ENCODE measurements at places on chromosomes 7 and 10. TPM values are rescaled to one million over a fixed set of nuclear protein-coding genes. Genes with fewer than 3 reads are reported as not detected.
A peak's percentile ranks its signal among the peaks of the same experiment; 100 is the strongest.

- no peak for DNase-seq
- H3K27me3 ChIP-seq, result no peaks in the 10 kb centered on the region
- no peaks in the 10 kb centered on the region for H3K4me1 ChIP-seq
- no peak overlapping the region for H3K4me3 ChIP-seq
Observed at GRCh38 chr10:5643346-5644067, 22.9 kb downstream of the ASB13 start.

DNA sequence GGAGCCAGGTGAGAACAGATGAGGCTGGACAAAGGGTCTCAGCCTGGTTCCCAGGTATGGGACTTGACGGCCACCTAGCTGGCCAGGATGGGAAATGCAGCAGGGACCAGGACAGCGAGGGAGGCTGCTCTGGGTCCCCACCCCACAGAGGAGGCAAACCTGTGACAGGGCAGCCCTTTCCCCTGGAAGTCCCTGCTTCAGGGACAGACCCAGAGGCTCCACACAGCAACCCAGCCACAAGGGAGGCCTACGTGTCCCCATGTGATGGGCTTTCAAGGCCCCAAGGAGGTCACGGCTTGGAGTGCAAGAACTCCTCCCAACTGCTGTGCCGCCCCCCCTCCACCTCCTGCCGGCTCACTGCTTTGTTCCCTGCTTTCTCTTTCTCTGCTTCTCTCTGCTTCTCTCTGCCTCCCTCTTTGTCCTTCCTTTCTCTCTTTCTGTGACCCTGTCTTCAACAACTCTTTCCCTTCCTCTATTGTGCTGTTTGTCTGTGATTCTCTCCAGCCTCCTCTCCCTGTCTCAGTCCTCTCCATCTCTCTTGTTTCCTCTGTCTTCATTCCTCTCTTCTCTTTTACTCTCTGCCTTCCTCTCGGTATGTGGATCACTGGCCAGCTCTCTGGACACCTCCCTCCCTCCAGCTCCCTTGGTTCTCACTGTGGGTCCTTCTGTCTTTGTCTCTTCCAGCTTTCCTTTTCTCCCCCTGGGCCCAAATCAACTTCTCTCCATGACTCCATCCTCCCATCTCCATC, 9.6 kb upstream of the EIF5AL1 start:
- no peak overlapping the region for H3K27ac ChIP-seq
- H3K36me3 ChIP-seq, result no peaks in the 10 kb centered on the region
- H3K4me1 ChIP-seq, result no peaks in the 10 kb centered on the region
- peaks cover 29% of the 10 kb centered on the region for H3K27me3 ChIP-seq

The FRMPD2 gene
- not detected for total RNA-seq

GRCh38 chr10:44986179-44986578, 7.6 kb upstream of the DEPP1 start:
- H3K27ac ChIP-seq, result no peak overlapping the region
- H3K36me3 ChIP-seq, result no peaks in the 10 kb centered on the region
- peaks cover 11% of the 10 kb centered on the region for H3K4me1 ChIP-seq
- DNase-seq, result no peak
- no peaks in the 10 kb centered on the region for H3K27me3 ChIP-seq

The MLXIPL gene
- total RNA-seq, result not detected

The ATP6V0A4 gene
- total RNA-seq, result not detected

DNA sequence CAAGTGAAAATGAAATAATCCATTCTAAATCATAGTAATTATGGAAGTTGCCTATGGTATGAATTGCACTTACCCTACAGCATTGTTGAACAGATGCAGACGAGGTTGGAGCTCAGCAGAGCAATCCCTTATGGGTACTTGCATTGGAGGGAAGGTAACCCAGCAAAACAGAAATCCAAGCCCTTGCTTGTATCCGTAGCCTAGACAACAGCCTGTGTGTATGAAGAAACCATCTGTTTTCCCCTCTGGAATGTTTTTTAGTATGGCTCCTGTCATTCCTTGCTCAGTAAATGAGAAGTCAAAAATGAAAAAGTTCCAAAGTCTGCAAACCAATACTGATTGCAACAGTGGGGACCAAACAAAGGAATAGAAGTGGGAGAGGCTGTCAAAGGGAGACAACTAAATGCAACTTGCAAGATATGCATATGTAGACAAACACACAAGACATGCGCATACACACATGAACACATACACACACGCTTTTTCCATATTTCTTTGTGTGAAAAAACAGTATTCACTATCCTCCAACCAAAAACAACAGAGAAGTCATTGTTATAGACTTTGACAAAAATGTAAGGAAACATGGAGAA, 260.8 kb downstream of the DYNC1I1 start:
- peaks cover 17% of the 10 kb centered on the region for H3K27me3 ChIP-seq
- no peak overlapping the region for H3K27ac ChIP-seq
- peaks cover 5% of the 10 kb centered on the region for H3K4me1 ChIP-seq
- H3K36me3 ChIP-seq, result no peaks in the 10 kb centered on the region
- DNase-seq, result no peak

The HOXA4 gene
- total RNA-seq, result not detected

DNA sequence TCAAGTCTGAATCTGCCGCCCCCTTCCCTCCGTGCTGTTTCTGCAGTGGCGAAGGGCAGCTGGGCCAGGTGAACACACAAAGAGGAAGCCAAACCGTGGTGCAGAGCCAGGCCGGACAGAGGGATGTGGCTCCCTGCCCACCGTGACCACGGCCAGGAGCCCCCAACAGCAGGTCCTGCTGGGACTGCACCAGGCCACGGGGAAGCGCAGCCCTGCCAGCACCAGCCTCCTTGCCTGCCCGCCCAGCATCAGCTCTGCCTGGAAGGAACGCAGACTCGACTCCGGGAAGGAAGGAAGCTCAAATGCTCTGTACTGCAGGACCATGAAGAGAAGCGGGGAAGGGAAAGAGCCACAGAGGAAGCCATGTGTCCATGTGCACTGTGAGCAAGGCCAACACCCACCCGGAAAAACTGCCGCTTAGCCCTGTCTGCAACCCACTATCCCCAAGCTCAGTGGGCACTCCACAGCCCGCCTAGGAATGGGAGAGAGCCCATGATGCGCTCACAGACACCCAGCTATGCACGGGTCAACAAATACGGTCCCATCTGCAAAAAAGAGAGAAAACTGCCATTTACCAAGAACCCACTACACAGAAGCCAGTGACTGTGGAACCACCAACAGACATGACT, 19.0 kb downstream of the GPER1 start:
- H3K36me3 ChIP-seq, result no peaks in the 10 kb centered on the region
- no peak for DNase-seq
- H3K27me3 ChIP-seq, result no peaks in the 10 kb centered on the region
- H3K4me3 ChIP-seq, result no peak overlapping the region
- peaks cover 17% of the 10 kb centered on the region for H3K4me1 ChIP-seq
- H3K27ac ChIP-seq, result no peak overlapping the region

DNA sequence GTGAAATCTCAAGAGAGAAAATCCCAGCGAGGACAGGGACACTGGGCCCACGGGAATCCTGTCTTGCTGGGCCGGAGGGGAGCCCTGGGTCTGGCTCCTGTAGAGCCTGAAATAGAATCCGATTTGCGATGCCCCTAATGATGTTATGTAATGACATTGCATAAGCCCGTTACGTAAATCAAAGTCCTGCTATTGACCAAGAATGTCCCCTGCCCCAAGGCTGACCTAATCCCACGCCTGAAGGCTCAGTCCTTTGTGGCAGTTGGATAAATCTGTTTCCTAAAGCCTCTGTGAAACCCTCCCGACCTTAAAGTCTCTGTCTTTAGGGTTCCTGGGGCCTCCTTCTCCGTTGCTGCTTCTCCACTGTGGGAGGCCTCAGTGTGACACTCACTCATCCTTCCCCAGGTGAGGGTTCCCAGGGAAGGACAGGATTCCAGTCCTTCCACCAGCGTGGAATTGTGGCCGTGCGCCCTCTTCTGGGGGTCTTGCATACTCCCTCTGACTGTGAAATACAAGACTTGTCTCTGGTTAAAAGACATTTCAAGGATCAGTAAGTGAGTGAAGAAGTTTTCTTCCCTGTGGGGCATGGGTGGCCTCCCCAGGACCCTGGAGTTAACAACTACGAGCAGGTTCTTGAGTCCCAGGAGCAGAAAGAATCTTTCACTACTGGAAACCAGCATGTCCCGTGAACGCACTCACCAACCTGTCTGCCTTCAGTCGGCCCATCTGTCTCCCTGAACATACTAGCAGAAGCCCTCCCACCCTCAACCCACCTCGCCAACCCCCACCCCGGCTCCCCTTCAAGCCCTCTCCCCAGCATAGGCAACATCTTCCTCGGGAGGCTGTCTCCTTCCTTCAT, 19.8 kb downstream of the ZNF467 start:
- H3K36me3 ChIP-seq, result no peaks in the 10 kb centered on the region
- DNase-seq, result no peak
- no peaks in the 10 kb centered on the region for H3K4me1 ChIP-seq
- no peaks in the 10 kb centered on the region for H3K27me3 ChIP-seq
- H3K27ac ChIP-seq, result no peak overlapping the region
- H3K4me3 ChIP-seq, result no peak overlapping the region

- no peak overlapping the region for H3K4me3 ChIP-seq
- peak overlapping the region; percentile 90 for H3K27ac ChIP-seq
- DNase-seq, result peak; percentile 37
- H3K4me1 ChIP-seq, result peaks cover 32% of the 10 kb centered on the region
- H3K27me3 ChIP-seq, result no peaks in the 10 kb centered on the region
Observed at GRCh38 chr10:69045441-69046300, 42.2 kb upstream of the SRGN start.

DNA sequence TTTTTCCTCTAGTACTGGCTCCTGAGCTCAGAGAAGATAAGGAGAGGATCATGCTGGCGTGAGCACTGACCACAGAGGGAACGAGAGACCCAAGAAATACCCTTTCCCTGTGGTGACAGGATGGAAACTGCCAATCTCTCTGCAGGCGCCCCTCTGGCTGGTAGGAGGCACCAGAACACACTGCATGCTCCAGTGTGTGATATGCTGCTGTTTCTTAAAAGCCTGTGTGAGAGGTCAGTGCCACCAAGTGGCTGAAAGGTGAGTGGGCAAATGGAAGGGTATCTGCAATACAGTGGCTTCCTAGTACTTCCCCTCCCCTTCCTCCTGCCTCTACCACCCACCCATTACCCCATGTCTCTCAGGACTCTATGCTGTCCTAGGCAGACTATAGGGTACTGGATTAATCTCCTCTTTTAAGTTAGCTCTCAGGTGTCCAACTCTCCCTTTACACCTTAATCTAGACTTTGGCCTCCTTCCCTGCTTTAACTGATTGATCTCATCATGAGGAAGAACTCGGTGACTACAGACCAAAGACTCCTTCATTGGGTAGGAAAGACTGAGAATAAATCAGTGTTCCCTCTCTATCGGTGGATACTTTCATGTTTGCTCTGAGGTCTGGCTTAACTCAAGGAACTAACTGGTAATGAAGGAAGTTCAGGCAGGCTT, 283.6 kb downstream of the ADRA2A start:
- H3K4me3 ChIP-seq, result no peak overlapping the region
- H3K4me1 ChIP-seq, result no peaks in the 10 kb centered on the region
- H3K27me3 ChIP-seq, result peaks cover 28% of the 10 kb centered on the region
- H3K27ac ChIP-seq, result no peak overlapping the region

- H3K4me3 ChIP-seq, result no peak overlapping the region
- peaks cover 4% of the 10 kb centered on the region for H3K4me1 ChIP-seq
- DNase-seq, result no peak
- no peaks in the 10 kb centered on the region for H3K36me3 ChIP-seq
- H3K27me3 ChIP-seq, result peaks cover 30% of the 10 kb centered on the region
Observed at GRCh38 chr10:4515721-4516120, 310.3 kb upstream of the AKR1E2 start.

The COBL gene
- total RNA-seq, result not detected

DNA sequence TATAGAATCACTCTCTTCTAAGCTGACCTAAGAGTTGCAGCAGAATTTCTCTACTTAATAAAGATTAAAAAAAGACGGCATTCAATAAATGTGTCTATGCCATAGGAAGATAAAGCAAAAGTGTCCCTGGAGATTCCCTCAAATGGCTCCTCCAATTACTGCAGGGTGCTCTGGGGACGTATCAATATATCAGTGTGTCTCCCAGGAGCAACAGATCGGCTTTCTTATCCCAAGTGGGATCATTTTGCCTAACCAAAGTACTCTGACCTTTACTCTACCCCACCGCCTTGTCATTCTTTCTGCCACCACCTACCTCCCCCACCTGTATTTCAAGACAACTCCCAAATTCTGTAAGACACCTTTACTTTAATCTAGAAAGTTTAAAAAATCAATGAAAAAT, 202.0 kb upstream of the SEMA3C start:
- no peak for DNase-seq
- no peaks in the 10 kb centered on the region for H3K36me3 ChIP-seq
- H3K27me3 ChIP-seq, result no peaks in the 10 kb centered on the region
- no peak overlapping the region for H3K27ac ChIP-seq
- H3K4me3 ChIP-seq, result no peak overlapping the region
- H3K4me1 ChIP-seq, result no peaks in the 10 kb centered on the region

DNA sequence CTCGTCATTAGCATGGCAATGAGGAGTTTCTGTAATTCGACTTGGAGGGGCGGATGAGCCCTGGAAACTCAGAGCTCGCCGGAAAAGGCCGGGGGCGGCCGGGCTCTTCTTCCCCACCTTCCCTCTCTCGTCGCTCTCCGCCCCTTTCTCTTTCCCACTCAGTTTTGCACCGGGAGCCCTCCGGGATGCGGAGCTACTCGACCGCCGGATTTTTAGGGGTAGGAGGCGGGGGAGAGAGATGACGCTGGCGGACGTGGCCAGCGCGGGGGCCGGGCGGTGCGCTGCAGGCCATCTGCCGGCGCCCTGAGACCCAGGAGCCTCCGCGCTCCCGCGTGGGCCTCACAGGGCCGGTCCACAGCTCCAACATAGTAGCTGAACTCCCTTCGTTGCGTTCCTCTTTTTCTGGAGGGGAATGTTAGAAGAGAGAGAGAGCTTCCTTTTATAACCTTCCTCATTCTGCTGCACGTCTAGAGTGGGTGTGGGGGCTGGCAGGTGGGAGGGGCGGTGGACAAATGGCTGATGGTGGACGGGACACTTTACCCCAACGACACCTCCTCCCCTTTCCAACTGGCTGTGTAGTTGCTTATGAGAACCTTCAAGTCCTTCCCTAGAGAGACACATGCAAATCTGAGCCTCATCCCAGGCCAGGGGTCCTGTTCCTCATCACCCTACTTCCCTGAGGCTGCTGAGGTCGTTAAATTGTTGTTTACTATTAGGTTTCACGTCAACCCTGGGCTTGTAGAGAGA, 1.1 kb upstream of the HOXA1 start:
- peaks cover 2% of the 10 kb centered on the region for H3K36me3 ChIP-seq
- H3K4me3 ChIP-seq, result peak overlapping the region; percentile 83
- no peak for DNase-seq
- H3K27me3 ChIP-seq, result peaks cover 92% of the 10 kb centered on the region
- peaks cover 23% of the 10 kb centered on the region for H3K4me1 ChIP-seq

GRCh38 chr10:124643330-124644009, 100.7 kb downstream of the FAM53B start:
- no peaks in the 10 kb centered on the region for H3K36me3 ChIP-seq
- no peak for DNase-seq
- H3K27me3 ChIP-seq, result no peaks in the 10 kb centered on the region
- H3K27ac ChIP-seq, result no peak overlapping the region

DNA sequence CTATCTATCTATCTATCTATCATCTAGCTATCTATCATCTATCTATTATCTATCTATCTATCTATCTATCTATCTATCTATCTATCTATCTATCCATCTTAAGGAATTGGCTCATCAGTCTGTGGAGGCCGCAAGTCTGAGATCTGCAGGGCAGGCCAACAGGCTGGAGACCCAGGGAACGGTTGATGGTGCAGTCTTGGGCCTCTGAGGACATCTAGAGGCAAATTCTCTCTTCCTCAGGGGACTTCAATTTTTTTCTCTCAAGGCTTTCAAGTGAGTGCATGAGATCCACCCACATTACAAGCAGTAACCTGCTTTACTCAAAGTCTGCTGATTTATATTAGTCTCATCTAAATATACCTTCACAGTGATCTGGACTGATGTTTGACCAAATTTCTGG, 197.0 kb downstream of the GLRX3 start:
- no peaks in the 10 kb centered on the region for H3K4me1 ChIP-seq
- H3K36me3 ChIP-seq, result no peaks in the 10 kb centered on the region
- no peak for DNase-seq
- H3K27me3 ChIP-seq, result peaks cover 4% of the 10 kb centered on the region

The ANKRD61 gene
- total RNA-seq, result 0.16 TPM

Data from activated naive CD8-positive, alpha-beta T cell treated with anti-CD3 and anti-CD28 coated beads for 36 hours (primary cell).